ENCODE measurements at places on chromosomes 7 and 10.
A peak's percentile ranks its signal among the peaks of the same experiment; 100 is the strongest.

DNA sequence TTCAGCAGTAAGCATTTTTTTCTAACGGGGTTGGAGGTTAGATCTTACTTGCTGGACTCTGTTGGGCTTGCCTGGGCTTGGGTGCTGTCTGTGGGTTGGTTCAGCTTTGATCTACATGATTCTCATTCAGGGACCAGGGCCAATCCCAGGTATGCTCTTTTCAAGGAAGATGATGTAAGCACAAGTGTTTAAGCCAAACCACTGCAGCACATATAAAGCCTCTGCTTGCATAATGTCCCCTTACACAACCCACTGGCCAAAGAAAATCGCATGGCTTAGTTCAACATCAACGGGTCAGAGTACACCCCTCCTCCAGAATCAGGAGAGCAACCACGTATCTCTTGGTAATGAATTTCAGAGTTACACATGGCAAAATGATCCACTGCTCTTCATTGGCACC is 83.9 kb downstream of the DNAJB9 start:
- no peak for DNase-seq

DNA sequence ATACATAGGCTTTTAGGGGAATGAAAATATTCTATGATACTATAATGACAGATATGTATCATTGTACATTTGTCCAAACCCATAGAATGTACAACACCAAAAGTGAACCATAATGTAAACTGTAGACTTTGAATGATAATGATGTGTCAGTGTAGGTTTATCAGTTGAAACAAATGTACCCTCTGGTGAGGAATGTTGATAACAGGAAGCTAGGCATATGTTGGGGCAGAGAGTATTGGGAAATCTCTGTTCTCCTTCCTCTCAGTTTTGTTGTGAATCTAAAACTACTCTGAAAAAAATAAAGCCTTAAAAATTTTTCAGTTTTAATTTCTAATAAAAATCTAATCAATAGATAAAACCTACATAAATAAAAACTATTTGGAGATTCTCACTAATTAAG is 36.9 kb downstream of the C1GALT1 start:
- peak; percentile 6 for DNase-seq

DNA sequence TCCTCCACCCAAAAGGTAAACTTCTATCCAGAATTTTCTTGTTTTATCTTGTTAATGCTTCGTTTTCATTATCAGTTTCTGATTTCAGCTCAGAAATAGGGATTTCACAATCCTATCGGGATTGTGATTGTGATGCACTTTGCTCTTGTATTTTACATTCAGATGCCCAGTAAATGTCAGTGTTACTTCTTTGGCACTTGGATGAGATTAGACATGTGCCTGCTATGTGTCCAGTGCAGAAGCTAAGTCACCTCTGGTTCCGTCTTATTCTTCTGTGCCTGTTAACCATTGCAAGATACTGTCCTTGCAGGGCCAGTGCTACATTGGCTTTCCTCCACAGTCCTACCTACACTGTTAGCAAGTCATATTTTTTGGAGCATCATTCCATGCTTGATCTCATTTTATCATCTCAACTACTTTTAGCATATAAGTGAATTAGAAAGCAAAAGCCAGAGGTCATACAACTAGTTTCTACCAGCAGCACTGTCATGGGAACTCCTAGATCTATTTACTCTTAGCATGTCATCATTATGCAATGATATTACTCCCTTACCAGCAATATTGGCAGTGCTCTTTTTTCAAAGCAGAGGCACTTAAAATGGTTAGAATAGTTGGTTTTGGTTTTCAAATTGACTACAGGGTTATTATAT is 26.7 kb downstream of the ZNF277 start:
- no peak for DNase-seq

- DNase-seq = peak; percentile 51
Measured at GRCh38 chr10:12656518-12657142, 307.3 kb downstream of the CAMK1D start.

DNA sequence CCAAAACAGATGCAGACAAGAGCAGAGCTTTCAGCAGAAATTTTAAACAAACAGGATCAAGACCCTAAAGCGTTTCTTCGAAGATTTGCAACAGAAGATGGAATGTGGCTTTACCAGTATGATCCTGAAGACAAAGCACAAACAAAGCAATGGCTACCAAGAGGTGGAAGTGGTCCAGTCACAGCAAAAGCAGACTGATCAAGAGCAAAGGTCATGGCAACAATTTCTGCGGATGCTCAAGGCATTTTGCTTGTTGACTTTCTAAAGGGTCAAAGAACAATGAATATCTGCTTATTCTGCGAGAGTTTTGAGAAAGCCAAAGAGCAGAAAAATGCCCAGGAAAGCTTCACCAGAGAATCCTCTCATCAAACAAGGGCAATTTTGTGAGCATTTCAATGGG is 130.4 kb downstream of the MBL2 start:
- no peak for DNase-seq

DNA sequence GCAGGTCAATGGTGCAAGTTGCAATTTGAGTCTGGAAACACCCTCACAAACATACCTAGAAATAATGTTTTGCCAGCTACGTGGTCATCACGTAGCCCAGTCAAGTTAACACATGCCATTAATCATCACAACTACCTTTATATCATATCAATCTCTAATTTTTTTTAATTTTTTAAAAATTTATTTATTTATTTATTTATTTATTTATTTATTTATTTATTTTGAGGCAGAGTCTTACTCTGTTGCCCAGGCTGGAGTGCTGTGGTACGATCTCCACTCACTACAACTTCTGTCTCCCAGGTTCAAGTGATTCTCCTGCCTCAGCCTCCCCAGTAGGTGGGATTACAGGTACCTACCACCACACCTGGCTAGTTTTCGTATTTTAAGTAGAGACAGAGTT is 52.4 kb upstream of the MACROH2A2 start:
- no peak for DNase-seq

- no peak for DNase-seq
Measured at GRCh38 chr7:35792472-35792871, 8.4 kb upstream of the SEPTIN7 start.

DNA sequence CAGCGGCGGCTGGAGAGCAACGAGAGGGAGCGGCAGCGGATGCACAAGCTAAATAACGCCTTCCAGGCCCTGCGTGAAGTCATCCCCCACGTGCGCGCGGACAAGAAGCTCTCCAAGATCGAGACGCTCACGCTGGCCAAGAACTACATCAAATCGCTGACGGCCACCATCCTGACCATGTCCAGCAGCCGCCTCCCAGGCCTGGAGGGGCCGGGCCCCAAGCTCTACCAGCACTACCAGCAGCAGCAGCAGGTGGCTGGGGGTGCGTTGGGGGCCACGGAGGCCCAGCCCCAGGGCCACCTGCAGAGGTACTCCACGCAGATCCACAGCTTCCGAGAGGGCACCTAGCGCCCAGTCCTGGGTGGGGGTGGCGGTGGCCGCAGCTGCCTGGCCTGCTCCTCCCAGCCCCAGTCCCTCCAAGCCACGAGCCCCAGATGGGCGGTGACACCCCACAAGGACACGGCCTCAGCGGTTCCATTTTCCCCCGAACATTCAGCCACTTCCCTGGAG is 1.3 kb downstream of the BHLHA15 start:
- DNase-seq = no peak

DNA sequence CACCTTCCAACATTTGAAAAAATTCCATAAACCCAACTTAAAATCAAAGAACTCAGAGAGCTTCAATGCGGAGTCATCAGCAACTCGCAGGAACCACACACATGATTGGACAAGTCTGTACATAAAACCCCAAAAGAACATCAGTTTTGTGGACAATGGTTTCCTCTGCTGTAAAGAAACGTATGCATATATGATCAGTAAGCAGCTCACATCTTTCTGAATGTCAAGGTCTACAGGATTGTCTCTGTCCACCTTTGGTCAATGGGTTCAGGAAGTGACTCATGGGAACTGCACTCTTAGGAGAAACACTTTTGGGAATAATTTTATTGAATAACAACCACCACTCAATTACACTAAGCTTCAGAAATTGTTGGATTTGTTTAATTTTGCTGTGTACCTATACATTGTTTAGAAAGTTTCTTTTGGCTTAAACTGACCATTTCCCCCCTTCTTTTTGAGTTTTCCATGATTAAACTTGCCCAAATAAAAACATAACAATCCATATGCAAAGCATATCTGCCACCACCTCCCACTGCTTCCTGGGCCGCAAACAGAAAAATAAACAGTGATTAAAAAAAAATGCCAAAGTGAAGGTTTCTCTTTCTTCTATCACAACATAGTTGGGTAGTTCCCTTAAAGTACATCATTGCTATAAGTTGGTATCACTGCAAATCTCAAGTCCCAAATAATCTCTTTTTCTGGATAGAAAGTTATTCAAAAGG is 27.3 kb upstream of the AFAP1L2 start:
- DNase-seq = no peak

- no peak for DNase-seq
Measured at GRCh38 chr7:96855139-96855538, 145.5 kb upstream of the SEM1 start.

DNA sequence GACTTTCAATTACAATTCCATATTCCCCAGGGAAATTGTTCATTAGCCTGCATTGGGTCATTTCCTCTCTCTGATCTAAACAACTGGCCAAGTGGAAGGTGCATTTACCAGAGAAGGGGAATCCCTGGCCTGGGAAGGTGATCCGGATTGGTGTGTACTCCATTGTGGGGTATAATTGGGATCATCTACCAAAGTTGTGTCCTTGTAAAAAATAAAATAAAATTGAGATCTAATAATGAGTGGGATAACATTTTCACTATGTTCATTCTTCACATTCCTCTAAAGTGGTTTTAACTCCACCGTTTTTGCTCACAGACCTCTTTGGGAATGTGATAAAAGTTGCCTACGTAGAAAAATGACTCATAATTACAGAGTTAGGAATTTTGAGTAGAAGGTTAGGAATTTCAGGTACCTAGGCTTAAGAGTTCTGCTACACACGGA is 22.8 kb downstream of the ARL5B start:
- DNase-seq = peak; percentile 66

GRCh38 chr10:94626476-94626875 is 57.1 kb upstream of the CYP2C18 start:
- no peak for DNase-seq

- DNase-seq = no peak
Measured at GRCh38 chr7:27925573-27926201, 185.7 kb downstream of the TAX1BP1 start.

GRCh38 chr7:1225441-1226185 is 7.1 kb upstream of the UNCX start:
- no peak for DNase-seq

GRCh38 chr10:114821915-114822443 is 399 bp downstream of the FHIP2A start:
- no peak for DNase-seq

- DNase-seq = peak; percentile 91
Measured at GRCh38 chr7:30348083-30348560, 63.7 kb downstream of the ZNRF2 start.

GRCh38 chr10:28806488-28806941 is 129.2 kb downstream of the BAMBI start:
- DNase-seq = no peak

GRCh38 chr10:129029851-129030602 is 437.0 kb upstream of the MGMT start:
- no peak for DNase-seq

DNA sequence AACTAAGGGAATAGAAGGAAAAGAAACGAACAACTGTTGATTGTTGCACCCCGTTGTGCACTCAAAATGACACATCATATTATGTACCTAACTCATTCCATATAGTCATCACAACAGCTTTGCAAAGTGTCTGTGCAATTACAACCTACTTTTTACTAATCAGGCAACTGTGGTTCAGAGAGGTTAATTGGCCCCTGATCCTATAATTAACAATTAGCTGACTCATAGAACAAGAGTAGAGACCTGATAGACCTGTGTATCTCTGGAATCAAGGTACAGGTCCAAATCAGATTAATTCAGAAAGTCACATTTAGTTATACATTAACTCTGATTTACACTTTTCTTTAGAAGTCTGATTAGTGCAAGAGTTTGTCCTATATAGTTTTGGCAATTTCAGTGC is 122.5 kb upstream of the CDK13 start:
- no peak for DNase-seq

GRCh38 chr7:47937065-47937687 is 11.1 kb downstream of the PKD1L1 start:
- DNase-seq = no peak

- peak; percentile 71 for DNase-seq
Measured at GRCh38 chr10:103554488-103555324, 61.2 kb downstream of the NEURL1 start.

DNA sequence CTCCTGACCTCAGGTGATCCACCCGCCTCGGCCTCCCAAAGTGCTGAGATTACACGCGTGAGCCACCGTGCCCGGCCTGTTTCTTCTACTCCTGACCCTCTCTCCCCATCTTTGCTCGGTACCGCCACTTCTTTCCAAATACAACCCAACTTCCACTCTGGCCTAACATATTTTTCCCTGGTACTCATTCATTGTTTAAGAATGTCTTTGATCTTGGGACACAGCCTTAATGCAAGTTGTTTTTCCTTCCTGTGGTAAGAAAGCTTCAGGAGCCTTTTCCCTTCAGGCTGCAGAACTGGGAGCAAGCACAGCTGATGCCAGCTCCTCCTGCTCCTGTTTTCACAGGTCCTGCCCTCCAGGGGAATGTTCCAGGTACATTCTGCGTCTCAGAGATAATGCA is 13.7 kb downstream of the CALML3 start:
- peak; percentile 58 for DNase-seq

DNA sequence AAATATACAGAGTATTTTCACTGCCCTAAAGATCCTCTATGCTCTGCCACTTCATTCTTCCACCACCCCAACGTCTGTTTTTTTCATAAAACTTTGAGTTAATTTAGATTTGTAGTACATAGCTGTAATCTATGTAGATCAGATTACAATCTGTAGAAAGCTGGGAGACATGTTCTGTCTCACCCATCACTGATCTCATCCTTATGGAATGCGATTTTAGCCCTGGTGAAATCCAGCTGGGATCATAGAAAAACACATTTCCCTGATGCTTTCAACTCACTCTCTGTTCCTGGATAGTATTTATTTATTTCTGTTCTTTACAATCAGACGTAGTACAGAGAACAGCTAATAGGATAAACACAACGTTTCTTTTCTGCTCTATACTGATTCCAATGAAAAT is 521.0 kb downstream of the KIF20B start:
- DNase-seq = peak; percentile 90

- DNase-seq = peak; percentile 11
Measured at GRCh38 chr10:113959383-113959760, 84.3 kb upstream of the ADRB1 start.

DNA sequence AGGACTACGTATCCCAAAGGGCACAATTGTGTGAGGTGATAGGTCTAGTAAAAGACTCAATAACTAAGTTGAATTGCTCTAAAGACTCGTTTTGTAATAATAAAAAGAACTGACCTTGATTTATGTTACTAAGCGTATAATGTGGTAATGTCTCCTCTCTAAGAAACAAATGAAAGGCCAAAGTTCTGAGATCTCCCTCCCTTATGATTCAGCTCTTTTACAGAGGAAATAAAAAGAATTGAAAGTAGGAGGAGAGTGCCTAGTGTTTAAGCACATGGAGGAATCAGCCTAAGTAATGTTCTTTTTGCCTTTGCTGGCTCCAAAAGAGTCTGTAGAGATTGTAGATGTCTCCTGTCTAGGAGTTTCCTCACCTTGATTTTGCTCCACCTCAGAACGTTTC is 98.0 kb downstream of the ARL4A start:
- no peak for DNase-seq

- no peak for DNase-seq
Measured at GRCh38 chr10:88442716-88443115, 140.4 kb downstream of the RNLS start.
